Cerebellar nuclear complex (tissue), 1 donor: ENCODE measurements at places on chromosomes 16 and 17.

DNA sequence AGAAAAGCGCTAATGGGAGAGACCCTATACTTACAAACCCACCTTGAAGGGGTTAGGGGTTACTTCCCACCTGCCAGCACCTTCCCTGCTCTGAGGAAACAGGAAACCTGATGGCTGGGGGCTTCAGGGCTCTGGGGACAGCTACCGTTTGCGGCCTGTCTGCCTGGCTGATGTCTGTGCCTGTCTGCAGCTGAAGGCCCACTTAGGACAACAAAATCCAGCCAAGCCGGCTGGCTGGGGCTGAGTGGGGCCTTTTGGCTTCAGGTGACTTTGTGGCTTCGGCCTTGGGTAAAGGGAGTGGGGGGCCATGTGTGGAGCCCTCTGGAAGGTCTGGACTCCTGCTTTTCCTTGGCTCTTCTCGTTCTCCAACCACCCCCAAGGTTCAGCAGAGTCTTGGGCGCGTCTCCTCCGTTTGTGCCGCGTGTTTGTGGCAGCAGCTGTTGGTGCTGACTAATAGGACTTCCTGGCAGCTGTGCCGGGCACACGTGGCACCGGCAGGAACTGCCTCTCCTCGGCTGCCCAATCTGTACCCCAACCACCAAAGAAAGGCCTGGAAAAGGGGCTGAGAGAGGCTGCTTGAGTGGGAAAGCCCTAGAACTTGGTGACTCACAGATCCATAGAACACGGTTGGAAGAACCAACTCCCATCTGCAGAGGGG is 186.7 kb downstream of the MSI2 start:
- no peak for DNase-seq

GRCh38 chr17:59838052-59838916 is 54.5 kb downstream of the TUBD1 start:
- no peak for DNase-seq

GRCh38 chr16:87431926-87432325 is 39.8 kb downstream of the MAP1LC3B start:
- DNase-seq, result no peak

DNA sequence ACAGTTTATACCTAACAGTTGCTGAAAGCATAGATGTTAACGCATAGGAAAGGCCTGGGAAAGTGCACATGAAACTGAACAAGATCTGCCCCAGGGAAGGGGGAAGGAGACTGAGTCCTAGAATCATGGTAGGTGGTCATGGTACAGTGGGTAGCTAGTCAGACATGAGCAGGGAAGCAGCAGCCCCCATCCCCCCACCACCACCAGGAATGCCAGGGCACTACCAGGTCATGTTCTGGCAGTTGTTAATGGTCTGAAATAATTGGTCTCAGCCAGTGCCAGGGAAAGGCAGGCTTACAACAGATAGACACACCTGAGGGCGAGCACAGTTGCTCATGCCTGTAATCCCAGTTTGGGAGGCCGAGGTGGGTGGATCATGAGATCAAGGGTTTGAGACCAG is 185.2 kb downstream of the CPPED1 start:
- DNase-seq, result no peak
